Upper lobe of left lung (tissue), 6 donors: ENCODE measurements at places on chromosomes 4 and X. TPM values are rescaled to one million over a fixed set of nuclear protein-coding genes. Genes with fewer than 3 reads are reported as not detected.

- DNase-seq = peak; percentile 52
Observed at GRCh38 chr4:164807611-164808010, 53.7 kb downstream of the SMIM31 start.

- no peak for DNase-seq
Observed at GRCh38 chr4:159555873-159556272, 453.0 kb downstream of the RAPGEF2 start.

DNA sequence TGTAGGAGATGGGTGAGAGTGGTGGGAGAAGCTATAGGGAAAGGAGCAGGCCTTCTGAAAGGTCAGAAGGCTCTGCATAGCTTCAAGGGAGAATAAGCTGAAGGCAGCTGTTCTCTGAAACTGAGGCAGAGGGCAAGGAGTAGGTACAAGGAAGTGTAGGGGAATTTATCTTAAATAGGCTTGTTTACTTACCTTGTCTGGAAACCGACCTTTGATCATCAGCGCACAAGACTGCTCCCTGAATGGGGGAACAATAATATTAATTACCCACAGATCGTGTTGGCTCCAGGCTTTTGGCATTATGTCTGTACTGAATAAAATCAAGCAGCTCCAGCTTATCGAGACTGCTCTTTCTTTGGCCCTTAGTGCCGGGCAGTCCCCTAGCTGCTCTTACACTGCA lies 175.5 kb upstream of the MAGEB16 start:
- DNase-seq = no peak

DNA sequence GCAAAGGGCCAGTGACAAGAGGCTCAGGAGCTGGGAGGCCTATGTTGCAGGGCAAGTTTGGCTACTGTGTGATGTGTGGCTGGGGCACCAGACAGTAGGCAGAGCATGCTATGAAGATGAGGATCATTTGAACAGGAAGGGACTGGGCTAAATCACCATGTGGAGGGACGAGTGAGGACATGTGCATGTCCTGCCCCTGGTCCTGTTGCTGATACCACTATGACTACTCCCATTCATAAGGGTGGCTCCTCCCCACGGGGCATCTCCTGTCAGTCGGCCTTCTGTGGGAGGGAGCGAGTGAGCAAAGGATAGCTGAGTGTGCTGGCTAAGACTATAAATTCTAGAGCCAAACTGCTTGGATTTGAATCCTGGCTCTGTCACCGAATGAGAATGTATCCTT lies 139.2 kb downstream of the TMEM164 start:
- DNase-seq = no peak

DNA sequence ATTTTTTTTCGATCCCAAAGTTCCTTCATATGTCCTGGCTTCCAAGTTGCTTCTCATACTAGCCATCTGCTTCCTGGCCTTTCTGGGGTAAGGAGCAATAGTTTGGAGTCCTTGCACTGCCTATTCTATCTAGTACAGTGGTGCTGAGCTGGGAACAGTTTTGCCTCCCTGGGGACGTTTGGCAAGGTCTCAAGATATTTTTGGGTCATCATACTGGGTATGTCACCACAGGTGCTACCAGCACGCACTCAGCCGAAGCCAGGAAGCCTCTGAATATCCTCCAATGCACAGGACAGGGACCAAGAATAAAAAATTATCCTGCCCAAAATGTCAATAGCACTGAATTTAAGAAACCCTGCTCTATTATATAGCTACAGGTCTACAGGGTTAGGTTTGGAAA lies 35.4 kb upstream of the TMSB15B start:
- no peak for DNase-seq

The TMEM271 gene
- not detected for total RNA-seq

The PUDP gene
- total RNA-seq = 26.3 TPM

The HTN3 gene
- not detected for total RNA-seq

The DCAF12L1 gene
- total RNA-seq = not detected

The ZNF718 gene
- 4.9 TPM for total RNA-seq
